SJSA1 (cell line): ENCODE measurements at places on chromosomes 5 and 9.

DNA sequence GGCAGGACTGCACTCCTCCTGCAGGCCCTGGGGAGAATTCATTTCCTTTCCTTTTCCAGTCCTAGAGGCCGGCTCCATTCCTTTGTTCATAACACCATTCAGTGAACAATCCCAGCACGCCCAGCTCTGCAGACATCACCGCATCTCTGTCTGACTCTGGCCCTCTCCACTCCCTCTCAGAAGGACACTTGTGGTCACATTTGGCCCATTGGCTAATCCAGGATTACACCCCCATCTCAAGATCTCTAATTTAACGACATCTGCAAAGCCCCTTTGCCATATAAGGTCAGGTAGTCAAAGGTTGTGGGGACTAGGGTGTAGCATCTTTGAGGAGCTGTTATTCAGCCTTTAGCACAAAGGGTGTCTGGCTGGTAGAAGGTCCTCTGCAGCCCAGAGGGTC is 185.0 kb upstream of the DAP start:
- no peak for DNase-seq

- no peak for DNase-seq
These were observed 38.7 kb downstream of the SLC28A3 start for GRCh38 chr9:84301851-84302250.

DNA sequence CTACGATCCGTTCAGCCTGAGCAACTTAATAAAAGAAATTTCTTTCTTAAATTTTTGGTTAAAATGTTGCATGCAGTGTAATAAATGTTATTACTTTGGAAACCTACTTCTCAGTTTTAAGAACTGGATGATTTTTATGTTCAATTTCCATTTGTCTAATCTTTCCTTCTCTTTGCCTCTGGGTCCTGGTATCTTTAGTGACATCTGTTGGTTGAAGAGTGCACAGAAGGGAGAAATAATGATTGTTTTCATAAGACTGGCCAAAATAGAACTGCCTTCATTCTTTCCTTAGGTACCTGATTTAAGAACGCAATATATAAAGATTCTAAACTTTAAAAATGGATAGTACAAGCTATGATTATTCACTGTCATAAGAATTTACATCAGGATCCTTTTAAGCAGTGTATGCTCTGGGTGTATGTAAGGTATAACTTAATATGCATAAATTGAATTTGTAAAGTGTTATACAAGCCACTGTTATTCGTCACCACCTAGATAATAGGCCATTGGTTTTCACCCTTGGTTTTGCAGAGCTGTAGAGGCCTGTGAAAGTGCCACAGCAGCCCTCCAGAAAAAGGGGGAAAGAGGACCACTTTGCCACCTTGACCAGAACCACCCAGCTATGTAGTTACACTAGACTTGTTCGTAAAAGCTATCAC is 82.8 kb upstream of the TLX3 start:
- DNase-seq = no peak

GRCh38 chr5:137607771-137608170 is 108.6 kb upstream of the SPOCK1 start:
- no peak for DNase-seq

DNA sequence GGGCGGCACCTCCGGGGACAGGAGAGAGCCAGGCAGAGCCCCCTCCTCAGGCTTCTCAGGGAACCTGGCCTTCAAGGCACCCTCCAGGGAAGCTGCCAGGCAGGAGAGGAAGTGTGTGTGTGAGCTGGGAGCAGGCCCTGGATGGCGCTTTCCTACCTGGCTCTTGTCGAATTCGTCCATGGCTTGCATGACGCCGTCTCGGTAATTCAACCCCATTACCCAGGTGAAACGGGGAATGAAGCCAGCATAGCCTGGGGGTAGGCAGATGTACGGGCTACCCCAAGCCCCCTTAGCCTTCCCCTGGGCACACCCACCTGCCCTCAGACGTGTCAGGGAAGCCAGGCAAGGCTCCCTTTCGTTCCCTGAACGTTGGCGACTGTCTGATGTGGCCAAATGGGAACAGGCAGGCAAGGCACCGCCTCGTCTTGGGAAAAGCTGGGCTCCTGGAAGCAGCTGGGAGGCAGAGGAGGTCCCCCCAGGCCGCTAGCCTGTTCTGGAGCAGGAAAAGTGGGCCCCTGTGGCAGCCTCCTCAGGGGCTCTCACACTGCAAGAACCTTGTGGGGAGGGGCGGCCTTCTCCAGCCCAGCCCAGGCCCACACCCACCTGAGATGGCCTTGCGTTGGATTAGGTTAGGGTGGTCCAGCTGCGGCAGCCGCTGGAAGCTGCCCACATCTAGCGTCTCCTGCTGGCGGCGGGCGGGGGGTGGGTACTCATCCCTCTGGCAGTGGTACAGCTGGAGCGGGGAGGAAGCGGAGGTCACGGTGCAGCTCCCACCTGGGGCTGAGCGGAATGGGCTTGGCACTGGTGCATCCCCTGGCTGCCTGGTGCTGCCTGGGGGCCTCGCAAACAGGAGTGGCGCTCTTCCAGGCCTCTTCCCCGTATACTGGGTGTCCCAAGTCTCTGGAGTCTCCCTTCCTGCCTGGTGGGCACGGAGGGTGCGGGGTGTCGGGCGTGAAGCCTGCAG is 3.7 kb downstream of the TUBB4B start:
- DNase-seq = no peak
